ENCODE measurements at places on chromosomes 11 and 22.

DNA sequence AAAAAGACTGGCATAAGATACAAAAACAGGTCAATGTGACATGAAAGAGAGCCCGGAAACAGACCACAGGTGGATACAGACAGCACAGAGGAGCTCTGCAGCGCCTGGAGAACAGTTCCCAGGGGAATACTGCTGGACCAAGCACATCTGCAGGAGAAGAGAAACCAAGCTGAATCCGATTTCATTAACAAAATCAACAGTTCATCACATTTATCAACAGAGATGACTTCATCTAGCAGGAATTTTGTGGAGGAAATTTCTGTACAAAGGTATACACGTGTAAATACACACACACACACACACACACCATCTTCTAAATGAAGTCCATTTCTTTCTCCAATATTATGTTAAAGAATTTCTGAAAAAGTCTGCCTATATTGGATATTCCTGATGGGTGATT lies 17.1 kb downstream of the YPEL1 start:
- no peaks in the 10 kb centered on the region for H3K36me3 ChIP-seq
- H3K27ac ChIP-seq = no peak overlapping the region
- H3K27me3 ChIP-seq = no peaks in the 10 kb centered on the region

DNA sequence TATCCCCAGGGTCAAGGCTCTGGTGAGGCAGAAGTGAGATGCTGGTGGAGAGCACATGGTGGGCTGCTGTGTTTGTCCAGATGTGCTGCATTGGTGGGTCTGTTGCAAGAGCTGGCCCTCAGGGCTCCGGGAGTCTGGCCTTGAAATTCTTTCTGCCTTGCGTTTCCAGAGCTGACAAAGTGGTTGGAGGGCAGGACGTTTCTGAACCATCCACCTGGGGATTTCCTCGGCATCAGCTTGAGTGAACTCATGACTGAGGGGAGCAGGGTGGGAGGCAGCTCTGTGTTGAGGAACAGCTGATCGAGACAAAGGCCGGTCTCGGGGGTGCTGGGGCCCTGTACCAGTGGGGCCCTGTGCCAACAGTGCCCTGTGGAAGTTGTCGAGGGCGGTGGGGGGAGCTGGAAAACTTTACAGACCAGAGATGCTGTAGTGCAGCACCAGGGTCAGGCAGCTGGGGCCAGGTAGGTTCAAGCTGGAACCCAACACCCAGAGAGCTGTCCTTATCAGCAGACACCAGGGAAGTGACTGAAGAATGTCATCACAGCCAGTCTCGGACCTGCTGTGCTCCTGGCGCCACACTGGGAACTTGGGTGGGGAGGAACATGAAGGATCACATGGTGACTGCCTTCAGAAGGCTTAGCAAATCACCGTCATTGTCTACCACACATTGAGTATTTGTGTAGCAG lies 4.9 kb downstream of the TSKU start:
- H3K27ac ChIP-seq = peak overlapping the region; percentile 73
- no peak for DNase-seq
- no peaks in the 10 kb centered on the region for H3K36me3 ChIP-seq
- H3K27me3 ChIP-seq = no peaks in the 10 kb centered on the region
- no peak overlapping the region for H3K4me3 ChIP-seq

DNA sequence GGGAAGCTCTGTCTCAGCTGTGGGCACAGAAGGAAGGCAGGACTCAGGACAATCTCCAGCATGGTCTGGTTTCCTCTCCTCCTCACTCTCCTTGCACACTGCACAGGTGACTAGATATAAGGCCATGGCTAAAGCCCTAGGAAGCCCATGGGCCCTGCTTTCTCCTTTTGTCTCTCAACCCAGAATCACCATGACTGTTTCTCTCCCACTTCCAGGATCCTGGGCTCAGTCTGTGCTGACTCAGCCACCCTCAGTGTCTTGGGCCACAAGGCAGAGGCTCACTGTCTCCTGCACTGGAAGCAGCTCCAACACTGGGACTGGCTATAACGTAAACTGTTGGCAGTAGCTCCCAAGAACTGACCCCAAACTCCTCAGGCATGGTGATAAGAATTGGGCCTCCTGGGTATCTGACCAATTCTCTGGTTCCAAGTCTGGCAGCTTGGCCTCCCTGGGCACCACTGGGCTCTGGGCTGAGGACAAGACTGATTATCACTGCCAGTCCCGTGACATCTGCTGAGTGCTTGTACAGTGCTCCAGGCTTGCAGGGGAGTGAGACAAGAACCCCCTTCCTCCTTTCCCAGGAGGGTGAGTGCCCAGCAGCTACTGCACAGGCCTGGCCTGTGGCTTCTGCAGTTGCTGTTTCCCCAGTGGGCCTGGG lies 104.0 kb upstream of the TOP3B start:
- no peak for DNase-seq
- no peak overlapping the region for H3K4me3 ChIP-seq
- H3K4me1 ChIP-seq = no peaks in the 10 kb centered on the region
- H3K27ac ChIP-seq = no peak overlapping the region
- no peaks in the 10 kb centered on the region for H3K36me3 ChIP-seq
- peaks cover 31% of the 10 kb centered on the region for H3K27me3 ChIP-seq

DNA sequence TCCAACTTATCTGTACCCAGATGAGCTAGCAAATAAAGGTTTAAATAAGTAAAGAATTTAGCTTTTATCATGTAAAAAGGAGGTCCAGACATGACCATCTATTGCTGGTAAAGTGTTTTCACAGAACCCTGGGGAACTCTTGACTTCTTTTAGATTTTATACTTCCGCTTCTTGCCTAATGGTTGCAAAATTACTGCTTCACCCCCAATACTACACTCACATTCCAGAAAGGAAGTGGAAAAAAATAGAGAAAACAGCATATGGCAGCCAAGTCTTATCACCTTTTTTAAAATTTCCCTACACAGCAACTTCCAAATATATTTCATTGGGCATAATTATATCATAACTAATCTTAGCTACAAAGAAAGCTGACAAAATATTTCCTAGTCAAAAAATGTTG lies 12.1 kb downstream of the BBOX1 start:
- H3K27ac ChIP-seq = no peak overlapping the region
- no peaks in the 10 kb centered on the region for H3K36me3 ChIP-seq
- H3K4me3 ChIP-seq = no peak overlapping the region
- H3K27me3 ChIP-seq = no peaks in the 10 kb centered on the region

DNA sequence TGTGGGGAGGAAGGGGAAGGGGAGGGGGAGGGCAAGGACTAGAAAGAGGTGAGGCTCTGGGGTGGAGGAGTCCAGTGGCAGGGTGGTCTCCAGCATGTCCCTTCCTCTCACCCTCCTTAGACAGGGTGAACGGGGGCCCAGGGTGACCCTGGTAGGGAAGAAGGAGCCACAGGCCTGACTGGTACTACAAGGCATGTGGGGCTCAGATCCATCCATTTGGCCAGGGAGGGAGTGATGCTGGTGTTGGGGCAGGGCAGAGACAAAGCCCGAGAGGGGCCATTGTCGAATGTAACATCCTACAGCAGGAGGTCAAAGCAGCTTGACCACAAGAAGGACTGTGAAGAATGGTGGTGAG lies 69.0 kb upstream of the SHISAL1 start:
- H3K27ac ChIP-seq = no peak overlapping the region
- H3K27me3 ChIP-seq = peaks cover 33% of the 10 kb centered on the region
- no peaks in the 10 kb centered on the region for H3K36me3 ChIP-seq
- H3K4me3 ChIP-seq = no peak overlapping the region
- no peaks in the 10 kb centered on the region for H3K4me1 ChIP-seq

- peaks cover 12% of the 10 kb centered on the region for H3K4me1 ChIP-seq
- H3K27ac ChIP-seq = no peak overlapping the region
- H3K27me3 ChIP-seq = no peaks in the 10 kb centered on the region
- H3K36me3 ChIP-seq = no peaks in the 10 kb centered on the region
Measured at GRCh38 chr11:63507511-63507910, 1.6 kb downstream of the LGALS12 start.

- peaks cover 4% of the 10 kb centered on the region for H3K27me3 ChIP-seq
- no peak overlapping the region for H3K4me3 ChIP-seq
- DNase-seq = no peak
- no peak overlapping the region for H3K27ac ChIP-seq
- no peaks in the 10 kb centered on the region for H3K36me3 ChIP-seq
Measured at GRCh38 chr22:44309137-44309536, 3.6 kb downstream of the SHISAL1 start.
